H1 (cell line): ENCODE measurements at places on chromosomes 7 and 10.

DNA sequence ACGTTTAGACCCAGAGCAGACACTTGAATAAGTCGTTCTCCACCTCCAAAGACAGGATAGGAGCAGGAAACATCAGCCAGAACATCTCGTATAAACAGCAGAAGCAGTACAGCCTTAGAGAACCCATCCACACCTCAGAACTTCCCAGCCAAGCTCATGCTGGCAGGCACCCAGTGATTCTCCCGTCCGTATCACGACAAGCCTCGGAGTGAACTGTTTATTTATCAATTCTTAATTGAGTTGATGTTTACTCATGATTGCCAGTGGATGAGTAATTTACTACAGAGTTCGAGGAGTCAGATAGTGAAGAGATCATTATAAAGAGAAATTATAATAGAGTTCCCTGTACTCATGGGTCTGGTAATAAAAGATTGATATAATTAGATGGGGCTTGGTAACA lies 811.5 kb downstream of the LRMDA start:
- DNase-seq = no peak

DNA sequence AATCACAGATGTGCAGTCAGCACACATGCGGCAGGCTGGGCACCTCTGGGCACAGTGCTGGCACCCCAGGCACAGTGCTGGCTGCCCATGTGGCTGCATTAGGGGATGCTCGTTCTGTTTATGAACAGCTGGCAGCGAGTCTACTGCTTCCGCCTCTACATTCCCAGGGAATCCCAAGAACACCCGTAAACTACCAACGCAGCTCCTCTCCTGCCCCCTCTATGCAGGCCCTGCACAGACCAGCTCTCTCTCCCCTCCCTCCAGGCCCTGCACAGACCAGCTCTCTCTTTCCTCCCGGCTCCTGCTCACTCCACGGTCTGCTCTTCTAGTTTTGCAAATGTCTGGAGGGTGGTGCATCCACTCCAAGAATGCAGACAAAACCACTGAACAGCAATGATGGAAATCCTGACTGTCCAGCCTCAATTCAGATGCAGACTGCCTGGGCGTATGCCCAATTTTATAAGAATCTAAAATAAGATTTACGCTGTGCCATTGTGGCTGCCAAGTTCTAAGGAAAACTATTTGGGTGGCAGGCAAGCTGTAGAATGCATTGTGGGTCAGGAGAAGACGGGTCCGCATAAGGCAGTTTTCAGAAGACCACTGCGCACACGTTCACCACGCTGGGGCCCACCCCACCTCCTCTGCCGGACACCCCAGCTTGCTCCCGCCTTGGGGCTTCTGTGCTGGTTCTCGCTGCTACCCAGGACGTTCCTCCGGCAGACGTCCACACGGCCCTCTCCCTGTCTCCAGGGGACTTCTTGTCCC lies 234.6 kb downstream of the ZMYND11 start:
- DNase-seq = no peak

DNA sequence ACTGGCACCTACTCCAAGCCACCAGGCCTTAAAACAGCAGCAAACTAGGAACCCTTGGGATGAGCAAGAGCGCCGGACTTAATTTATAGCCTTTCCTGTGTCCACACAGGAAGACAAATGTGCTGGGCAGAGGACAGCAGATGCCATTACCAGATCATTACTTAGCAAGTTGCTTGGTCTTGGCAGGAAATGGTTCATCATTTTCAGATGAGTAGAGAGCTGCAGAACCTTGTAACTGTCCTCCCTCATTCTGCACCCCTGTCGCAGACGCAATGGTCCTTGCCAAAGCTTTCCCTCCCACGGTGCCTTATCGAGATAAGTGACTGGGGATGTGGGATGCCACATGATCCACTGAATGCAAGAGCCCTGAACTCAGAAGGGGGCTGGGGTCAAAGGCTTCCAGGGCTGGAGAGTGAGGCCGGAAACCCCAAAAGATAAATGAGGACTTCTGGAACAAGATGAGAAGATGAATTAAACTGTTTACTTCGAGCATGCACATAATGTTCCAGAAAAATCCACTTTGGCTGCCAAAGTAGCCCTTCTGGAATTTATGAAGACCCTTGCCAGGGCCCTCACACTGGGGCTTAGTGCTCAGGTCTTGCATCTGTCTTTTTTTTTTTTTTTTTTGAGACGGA lies 145.6 kb upstream of the ZNF32 start:
- DNase-seq = no peak

- DNase-seq = no peak
These were observed 150.6 kb downstream of the DIP2C start for GRCh38 chr10:538895-539294.

DNA sequence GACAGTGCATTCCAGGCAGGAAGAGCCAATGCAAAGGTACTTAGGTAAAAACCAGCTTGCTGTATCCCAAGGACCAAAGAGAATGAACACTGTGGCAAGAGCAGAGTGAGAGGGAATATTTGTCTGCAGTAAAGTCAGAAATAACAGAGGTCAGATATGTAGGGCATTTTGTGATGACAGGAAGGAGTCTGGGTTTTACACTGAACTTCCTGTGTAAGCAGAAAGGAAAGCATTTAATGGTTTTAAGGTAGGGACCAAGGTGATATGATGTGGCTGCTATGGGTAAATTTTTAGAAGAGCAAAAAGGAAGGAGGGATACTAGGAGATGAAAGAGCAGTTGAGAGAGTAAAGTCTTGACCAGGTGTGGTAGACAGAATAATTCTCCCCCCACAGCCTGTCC lies 10.1 kb downstream of the ABCB1 start:
- no peak for DNase-seq

- peak; percentile 80 for DNase-seq
These were observed 36.7 kb upstream of the PRPS1L1 start for GRCh38 chr7:18064242-18064838.

- DNase-seq = no peak
These were observed 297.0 kb upstream of the AUTS2 start for GRCh38 chr7:69301253-69301652.

DNA sequence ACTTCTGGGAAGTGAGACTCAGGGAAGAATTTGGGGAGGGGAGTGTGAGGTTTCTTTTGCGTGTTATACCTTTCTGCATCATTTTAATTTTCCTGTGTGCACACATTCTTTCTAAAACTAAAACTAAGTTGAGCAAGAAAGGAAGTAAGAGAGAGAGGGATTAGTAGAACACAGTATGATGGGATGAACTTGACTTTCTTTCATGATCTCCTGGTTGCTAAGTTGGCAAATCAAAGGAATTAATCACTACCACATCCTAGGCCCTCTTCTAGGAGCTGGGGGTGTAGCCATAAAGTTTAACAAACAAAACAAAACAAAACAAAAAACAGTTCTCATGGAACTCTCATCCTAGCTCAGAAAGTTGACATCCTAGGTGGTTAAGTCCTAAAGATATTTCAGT lies 19.1 kb upstream of the KDM7A start:
- DNase-seq = no peak

DNA sequence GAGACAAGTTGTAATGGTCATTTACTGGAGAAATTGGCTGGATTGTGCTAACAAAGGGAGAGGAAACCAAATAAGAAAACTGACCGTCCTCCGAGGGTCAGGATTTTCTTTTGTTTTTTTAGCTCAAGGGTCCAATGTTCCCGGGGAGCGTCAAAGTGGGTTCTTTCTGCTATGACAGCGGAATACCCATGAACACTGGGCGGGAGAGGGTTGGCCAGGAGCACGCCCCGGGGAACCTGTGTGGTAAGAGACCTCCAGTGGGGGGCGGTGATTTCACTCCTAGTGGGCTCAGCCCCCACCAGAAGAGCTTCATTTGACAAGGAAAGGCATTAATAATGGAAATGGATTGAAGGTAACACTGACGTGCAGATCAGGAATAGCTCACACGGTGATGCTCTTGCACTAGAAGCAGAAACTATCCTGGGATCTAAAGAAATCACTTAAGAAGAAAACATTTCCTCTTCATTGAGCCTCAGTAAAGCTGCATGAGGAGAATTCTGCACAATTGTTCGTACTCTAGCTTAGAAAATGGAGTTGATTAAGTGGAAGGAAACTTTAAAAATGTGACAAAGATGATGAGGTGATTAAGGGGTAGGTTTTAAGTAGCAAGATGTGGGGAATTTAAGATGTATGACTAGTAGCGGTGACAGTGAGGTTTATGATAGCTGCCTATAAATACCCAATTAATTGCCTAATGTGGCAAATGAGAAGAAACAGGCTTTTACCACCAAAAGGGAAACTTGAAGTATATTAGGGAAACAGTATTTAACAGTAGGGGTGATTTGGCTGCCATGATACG lies 627.2 kb downstream of the SUGCT start:
- DNase-seq = no peak

- no peak for DNase-seq
These were observed 171.4 kb upstream of the INHBA start for GRCh38 chr7:41874201-41874785.

DNA sequence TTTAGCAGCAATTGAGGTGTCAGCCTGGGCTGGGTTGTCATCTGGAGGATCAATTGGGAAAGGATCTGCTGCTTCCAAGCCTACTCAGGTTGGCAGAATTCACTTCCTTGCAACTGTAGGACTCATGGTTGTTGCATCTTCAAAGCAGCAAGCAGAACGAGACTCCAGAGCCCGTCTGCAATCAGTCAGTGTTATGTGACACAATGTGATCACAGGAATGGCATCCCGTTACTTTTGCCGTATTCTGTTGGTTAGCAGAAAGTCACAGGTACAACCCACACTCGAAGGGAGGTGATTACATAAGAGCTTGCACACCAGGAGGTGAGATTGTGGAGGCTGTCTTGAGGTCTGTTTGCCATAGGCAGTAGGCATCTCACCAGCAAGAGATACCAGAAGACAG lies 15.4 kb upstream of the LYZL1 start:
- DNase-seq = no peak

- DNase-seq = no peak
These were observed 455.6 kb downstream of the INHBA start for GRCh38 chr7:41247143-41247865.

GRCh38 chr10:10996966-10997620 lies 20.6 kb upstream of the CELF2 start:
- DNase-seq = no peak

GRCh38 chr10:112374724-112375541 lies 1.0 kb downstream of the ACSL5 start:
- no peak for DNase-seq

- DNase-seq = no peak
These were observed 3.8 kb downstream of the POLM start for GRCh38 chr7:44078521-44078920.

- peak; percentile 50 for DNase-seq
These were observed 138.2 kb downstream of the SVIL start for GRCh38 chr10:29496341-29497162.

DNA sequence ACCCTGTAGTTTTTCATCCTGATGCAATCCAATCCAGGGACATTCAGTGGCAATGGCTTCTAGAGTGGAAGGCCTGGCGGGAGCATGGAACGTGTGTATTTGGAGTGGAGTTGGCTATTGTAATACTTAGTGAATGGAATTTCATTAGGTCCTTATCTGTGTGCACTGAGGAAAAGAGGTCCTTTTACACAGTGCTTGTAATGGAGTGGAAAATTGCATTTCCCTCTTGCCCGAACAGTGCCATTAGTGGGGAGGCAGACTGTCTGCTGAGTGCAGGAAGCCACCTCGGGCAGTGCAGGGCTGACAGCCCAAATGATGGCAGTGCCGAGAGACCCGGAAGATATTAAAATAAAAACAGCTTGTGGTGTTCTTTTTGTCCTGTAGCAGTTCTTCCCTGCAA lies 786.6 kb downstream of the LRMDA start:
- DNase-seq = no peak

DNA sequence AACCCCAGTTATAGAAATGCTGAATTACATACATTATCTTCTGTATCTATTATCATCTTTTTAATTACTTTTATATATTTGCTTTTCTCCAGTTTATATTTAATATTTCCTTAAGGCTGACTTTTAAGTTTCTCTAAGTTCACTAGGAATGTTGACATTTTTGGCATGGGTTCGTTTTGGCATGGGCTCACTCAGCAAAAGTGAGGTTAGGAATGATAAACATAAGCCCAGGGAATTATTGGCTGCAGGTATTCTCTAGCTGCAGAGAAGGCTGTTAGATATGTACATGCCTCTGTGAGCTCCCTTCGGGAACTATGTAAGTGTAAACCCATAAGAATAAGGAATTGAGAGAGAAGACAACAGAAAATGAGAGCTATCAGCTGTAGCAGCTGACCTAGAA lies 63.6 kb upstream of the RAB18 start:
- DNase-seq = no peak

- DNase-seq = no peak
These were observed 6.4 kb upstream of the SPAG6 start for GRCh38 chr10:22338931-22339330.

GRCh38 chr7:99974681-99975080 lies 1.1 kb downstream of the AZGP1 start:
- DNase-seq = no peak

- DNase-seq = no peak
These were observed 598.3 kb upstream of the ADARB2 start for GRCh38 chr10:2335626-2336025.

DNA sequence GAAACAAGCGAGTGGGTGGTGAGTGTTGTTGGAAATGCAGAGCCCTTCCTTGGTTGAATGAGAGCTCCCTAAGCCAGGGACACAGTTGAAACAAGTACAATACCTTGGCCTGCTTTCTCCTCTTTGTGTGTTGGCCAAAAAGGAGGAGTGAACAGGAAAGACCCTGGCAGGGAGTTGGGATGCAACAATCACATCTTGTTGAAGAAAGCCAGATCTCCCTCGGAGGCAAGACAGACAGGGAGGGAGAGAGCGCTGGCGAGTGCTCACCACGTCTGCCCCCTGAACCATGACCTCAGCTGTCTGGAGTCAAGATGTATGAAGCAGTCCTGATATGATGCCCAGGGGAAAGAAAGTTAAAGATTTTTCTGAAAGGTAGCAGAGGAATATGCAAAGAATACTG lies 66.8 kb downstream of the ADAM12 start:
- DNase-seq = no peak

DNA sequence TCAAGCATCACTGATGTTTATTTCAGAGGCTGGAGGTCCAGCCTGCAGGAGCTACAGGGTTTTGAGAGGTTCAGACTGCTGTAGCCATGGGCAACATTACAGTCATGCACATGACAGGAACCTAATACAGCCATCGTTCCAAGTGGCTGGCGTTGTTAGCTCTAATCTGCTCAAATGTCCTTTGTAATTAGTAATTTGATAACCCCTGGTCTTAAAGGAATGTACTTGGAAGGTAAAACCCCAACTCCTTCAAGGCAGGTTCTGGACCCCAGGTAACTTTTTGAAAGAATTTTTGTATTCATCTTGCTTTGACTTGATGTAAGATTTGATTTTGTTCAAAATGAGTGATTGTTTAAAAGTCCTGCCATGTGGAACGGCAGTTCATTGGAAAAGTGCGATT lies 34.7 kb upstream of the FOXI2 start:
- no peak for DNase-seq
